ENCODE measurements at places on chromosomes 5 and 9. TPM values are rescaled to one million over a fixed set of nuclear protein-coding genes. Genes with fewer than 3 reads are reported as not detected.

Gene NPDC1
- 85.0 TPM for total RNA-seq

Gene NIPAL4
- total RNA-seq = 11.7 TPM

Gene QRFP
- total RNA-seq = not detected

Gene SKP1
- 654 TPM for total RNA-seq

Gene SMIM32
- not detected for total RNA-seq

Gene FOXD4L5
- not detected for total RNA-seq

Gene ALDH1A1
- total RNA-seq = 5,173 TPM

Gene ANKRD18B
- total RNA-seq = 4.6 TPM
